ENCODE measurements at places on chromosomes 12 and 14.
A peak's percentile ranks its signal among the peaks of the same experiment; 100 is the strongest.

DNA sequence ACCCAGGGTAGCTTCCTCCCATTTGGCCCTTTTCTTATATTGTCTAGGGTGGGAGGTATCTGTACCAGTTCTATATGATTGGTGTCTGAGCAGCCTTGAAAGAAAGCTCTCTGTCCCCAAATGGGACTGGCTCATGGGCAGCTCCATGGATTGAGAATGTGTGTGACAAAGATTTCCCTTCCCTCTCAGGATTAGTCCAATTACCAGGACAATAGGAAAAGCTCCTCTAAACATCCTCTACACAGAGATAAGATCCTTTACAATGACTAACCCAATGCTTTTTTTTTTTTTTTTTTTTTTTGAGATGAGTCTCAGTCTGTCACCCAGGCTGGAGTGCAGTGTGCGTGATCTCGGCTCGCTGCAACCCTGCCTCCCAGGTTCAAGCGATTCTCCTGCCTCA lies 112.1 kb downstream of the SLC35F4 start:
- no peak for DNase-seq

DNA sequence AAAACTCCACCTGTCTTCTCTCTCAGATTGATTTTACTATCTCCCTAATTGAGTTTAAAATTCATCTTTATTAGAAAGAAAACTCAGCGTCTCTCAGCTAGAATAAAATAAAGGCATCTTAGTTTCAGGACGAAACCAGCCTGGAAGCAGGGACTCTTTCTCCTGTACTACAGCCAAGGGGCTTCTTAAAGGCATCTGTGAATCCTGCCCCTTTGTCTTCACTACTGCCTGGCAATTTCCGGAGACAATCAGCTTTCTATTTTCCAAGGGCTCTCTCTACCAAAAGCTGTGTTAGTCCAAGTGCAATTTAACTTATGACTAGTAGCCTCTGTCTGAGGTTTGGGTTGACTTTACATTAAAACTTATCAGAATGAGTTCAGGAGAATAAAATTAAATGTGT lies 623.3 kb upstream of the FOXG1 start:
- no peak for DNase-seq

DNA sequence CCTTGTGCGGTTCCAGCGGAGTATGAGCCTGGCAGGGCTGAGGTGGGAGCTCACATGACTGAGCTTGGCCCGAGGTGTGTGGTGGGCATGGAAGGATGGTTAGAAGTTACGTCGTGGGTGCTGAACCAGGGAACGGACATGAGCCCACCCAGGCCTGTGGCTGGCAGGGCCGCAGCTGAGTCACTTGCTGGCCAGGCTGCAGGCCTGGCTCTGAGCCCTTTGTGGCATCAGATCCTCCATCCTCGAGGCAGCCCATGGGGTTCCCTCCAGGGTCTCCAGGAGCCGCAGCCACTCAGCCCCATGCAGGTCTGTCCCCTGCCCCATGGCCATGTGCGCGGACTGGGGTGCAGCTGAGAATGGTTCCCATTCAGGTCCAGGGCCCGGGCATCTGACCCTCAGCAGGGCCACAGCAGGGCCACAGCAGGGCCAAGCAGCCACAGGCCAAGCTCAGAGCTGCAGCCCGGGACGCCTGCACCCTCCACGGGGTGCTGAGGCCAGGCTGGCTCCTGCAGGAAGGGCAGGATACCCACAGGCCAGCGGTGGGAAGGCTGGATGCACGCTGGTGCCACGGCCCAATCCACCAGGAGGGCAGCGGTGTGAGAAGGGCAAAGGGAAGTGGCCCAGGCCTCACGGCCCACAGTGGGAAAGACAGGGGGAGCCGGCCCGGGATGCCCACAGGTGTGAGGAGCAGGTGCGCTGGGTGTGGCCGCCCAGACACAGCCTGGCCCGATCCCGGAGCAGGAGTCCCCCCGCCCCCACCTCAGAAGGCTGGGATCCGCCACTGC lies 26.3 kb upstream of the ULK1 start:
- DNase-seq: no peak

DNA sequence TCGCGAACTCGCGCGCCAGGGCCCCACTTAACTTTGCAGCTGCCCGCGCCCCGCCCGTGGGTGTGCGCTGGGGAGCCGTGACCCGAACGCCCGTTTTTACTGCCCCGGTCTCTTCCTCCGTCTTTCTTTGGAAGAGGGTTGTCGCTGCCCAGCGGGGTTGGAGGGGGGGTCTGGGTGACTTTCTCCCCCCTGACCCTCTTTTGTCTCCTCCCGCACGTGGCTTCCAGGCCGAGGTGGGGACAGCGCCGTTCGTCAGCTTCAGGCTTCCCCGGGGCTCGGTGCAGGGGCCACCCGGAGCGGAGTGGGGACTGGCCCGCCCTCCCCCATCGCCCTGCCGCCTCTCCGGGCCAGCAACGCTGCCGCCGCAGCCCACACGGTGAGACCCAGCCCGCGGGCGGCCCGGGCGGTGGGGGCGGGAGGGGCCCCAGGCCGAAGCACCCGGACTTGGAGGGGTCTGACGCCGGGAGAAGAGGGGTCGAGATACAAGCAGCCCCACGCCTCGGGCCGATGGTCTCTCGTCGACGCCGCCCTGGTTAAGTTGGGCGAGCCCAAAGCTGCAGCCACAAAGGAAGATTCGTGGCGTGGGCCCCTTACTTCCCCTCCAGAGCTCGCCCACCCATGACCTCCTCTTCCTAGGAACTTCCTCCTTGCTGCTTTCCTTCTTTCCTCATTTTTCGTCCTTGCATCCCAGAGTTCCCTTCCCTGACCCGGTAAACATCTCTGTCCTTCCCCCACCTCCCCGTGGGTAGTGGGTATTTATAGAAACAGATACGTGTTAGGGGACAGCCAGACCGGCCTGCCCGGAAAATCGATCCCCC lies 1.2 kb downstream of the DYRK2 start:
- DNase-seq: no peak

DNA sequence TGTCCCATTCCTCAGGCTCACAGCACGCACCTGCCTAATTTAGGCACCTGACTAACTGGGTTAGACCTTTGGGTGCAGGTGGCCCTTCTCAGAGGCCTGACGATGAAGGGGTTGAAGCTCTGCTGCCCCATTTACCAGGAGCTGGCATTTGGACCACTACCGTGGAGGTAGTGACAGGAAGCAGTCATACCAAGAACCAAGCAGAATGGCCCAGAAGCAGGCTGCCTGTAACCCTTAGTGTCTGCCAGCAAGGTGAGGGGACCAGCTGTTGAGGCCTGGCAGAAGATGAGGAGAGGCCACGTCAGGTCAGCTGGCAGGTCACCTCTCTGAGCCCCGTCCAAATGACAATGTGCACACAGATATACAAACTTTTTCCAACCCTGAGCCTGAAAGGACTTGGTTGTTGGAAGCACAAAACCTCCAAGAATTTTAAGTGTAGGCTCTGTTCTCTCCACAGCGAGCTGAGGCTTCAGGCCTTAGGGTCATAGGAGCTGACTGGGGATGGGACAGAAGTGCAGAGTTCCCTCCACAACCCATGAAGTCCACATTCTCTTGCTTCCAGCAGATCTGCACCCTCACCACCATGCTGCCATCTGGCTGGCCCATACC lies 23.1 kb downstream of the VASH1 start:
- DNase-seq: no peak

GRCh38 chr14:67357969-67358354 lies 1.6 kb downstream of the ATP6V1D start:
- DNase-seq: no peak

GRCh38 chr14:72644758-72645489 lies 249.0 kb downstream of the DPF3 start:
- no peak for DNase-seq

DNA sequence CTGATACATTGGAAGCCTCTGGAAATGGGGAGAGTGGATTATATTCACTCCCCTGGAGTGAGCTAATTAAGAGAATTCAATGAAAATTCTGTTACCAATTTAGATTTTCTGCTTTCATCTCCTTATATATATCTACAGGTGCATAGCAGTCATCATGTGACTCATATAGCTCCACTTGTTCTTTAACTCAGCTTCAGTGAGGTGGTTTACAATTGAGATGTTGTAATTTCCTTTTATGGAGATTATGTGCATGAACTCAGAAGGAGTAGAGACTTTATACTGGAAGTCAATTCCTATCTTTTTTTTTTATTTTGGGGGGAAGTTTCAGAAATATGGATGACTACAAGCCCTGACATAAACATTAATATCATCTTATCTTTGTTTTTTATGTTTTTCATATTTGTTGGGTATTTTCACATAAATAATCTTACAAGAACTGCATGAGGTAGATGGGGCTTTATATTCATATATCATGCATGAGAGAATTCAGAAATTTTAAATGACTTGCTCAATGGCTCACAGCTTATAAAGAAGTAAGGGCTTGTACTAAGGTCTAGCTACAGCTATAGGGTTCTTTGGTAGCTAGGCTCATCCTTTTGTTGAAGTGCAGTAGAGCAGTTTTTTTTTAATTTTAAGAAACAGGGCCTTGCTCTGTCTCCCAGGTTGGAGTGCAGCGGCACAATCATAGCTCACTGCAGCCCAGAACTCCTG lies 92.3 kb upstream of the SCAF11 start:
- no peak for DNase-seq

- no peak for DNase-seq
Measured at GRCh38 chr12:106957583-106957982, 1.9 kb downstream of the TMEM263 start.

- DNase-seq: no peak
Measured at GRCh38 chr12:92210071-92210470, 64.4 kb upstream of the BTG1 start.

DNA sequence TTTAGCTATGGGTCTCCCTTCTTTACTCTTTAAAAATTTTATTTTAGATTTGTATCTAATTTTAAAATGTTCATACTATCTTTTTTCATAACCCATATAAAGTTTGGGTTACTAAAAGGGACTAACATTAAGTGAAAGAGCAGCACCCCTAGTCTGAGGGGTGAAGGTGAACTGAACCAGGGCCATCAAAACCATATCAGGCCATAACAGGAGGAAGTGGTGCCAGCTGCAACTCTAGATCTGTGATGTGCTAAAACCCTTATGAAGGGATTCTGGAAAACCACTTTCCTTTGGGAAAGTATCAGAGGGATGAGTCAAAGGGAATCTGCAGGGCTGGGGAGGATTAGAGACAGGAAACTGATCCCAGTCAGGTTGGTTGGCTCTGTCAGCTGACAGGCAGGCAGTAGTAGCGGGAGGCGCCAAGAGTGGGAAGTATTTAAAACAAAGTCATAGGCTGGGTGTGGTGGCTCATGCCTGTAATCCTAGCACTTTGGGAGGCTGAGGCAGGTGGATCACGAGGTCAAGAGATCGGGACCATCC lies 162.5 kb downstream of the PPM1H start:
- DNase-seq: no peak

DNA sequence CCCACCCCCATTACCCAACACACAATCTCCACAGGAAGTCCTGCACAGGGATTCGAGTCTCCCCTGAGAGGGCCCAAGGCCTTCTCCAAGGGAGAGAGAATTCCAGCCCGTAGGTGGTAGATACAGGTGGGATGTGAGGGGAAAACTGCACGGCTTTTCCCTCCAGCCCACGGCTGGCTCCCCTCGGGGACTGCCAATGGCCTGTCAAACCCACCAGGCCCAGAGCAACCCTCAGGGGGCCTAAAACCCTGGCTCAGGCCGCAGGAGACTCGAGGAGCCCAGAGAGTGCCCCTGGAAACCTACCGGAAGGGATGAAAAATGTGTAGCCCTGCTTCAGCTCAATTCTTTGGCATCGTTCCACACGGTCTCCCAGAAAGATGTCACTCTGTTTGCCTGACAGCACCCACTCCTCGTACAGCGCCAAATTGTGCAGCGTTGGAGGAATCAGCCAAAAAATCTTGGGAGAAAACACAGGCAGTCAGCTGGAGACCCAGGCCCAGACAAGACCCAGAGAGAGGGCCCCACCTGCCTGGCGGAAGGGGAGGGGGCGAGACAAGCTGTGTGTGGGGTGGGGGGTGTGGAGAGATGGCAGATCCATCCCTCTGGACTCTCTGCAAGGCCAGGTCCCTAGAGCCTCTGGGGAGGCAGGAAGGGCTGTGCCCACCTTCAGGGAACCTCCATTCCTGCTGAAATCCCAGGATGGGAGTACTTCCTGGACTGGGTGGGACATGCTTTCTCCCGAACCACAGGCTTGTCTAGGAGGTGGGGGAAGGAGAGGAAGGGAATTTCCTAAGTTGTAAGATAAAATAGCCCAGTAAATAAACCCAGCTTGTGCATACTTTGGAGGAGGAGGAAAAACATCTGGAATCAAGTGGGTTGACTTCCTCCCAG lies 48.1 kb downstream of the KDM2B start:
- DNase-seq: no peak

DNA sequence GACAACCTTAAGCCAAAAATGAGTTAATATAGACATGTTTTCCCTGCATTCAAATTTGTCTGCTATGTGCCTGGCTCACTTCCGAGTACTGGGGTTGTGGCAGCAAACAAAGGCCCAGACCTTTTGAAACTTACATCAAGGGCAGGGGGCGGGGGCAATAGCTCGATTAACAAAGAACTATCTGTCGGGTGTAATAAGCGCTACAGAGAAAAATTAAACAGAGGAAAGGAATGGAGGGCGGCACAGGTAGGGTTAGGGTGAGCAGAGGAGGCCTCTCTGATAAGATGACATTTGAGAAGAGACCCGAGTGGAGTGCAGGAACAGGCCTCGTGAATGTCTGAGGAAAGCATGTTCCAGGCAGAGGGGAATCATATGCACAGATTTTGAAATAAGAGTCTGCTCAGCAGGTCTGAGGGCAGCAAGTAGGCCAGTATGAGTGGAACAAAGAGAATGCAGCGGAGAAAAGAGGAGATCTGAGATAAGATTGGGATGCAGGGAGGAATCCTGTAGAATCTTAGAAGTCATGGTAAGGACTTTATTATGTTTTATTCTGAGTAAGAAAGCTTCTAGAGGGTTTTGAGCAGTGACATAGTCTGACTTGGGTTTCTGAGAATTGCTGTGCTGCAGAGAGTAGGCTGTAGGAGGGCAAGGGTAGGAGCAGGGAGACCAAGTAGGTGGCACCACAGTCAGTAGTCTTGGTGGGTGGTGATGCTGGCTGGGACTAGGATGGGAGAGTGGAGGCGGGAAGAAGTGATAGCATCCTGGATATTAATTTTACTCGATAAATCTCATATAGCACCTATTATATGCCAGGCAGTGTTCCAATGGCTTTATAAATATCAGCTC lies 52.6 kb downstream of the BICDL1 start:
- DNase-seq: no peak

DNA sequence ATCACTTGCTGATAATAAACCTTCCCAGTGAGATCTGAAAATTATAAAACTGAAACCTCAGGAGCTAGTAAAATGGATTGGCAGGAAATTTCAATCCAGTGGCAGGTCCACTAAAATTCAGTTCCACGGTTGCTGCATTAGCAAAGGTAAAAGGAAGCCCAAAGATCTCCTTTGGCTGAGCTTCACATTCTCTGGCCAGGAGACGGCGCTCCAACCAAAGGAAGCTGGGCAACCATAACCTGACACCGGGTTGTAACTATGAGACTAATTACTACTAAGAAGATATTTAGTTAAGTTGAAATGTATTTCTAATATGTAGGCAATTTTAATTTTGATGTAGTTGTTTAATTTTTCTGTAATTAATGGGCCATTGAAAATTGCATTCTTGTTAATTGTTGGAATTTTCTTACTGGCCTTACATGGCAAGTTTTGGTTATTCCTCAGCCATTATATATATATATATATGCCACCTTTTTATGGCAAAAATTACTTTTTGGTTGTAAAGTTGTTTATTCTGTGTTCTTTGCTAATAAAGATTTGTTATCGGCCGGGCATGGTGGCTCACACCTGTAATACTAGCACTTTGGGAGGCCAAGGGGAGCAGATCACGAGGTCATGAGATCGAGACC lies 17.0 kb downstream of the OR8S1 start:
- DNase-seq: peak; percentile 20

- no peak for DNase-seq
Measured at GRCh38 chr12:64160711-64161060, 61.4 kb downstream of the KICS2 start.
